ENCODE measurements at places on chromosomes 5 and 9. TPM values are rescaled to one million over a fixed set of nuclear protein-coding genes. Genes with fewer than 3 reads are reported as not detected.

GRCh38 chr5:6837519-6838110 is 124.4 kb downstream of the TENT4A start:
- DNase-seq, result peak; percentile 57

ACER2 gene
- 11.6 TPM for total RNA-seq

DNA sequence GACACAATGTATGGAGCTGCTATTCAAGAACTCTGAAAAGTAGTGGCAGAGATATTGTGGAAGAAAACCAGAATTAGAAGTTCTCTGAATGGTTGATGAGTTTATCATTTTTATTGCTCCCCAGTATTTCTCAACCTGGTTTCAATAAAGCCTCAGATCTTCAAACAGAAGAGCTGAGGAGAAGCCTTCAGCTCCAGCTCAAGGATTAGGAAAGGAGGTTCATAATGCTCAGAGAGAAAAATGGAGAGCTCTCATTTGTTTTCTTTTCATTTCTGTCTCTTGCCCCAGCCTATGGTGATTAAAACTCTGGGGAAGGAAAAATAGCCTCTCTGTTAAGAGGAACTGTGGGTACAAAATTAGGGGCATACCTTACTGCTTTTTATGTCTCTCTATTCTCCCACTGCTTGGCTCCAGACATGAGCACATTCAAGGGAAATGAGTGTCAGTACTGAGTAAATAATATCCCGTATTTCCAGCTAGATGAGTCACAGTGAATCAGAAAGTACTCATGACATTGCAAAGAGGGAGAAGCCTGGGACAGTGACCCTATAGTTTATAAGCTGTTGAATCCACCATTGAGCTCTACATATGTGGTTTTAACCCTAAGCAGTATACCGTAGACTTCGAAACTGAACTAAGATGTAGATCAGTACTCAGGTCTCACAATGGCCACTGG is 138.1 kb downstream of the EMB start:
- DNase-seq, result no peak

DNA sequence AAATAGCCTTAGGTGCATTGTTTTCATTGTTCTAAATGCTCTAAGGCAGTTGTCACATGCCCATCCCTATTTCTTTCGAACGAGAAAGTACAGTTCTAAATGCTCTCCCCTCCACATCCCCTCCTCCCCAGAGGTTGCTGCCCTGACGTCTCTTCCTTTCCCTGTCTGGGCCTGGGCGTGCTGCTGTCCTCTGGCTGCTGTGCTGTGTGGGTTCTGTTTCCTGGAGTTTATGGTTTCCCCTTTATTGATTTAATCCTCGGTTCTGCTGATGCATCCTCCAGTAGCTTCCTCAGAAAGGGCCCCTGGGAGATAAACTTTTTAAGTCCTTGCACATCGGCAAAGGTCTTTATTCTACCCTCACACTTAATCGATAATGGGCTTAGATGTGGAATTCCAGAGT is 48.8 kb downstream of the MVB12B start:
- peak; percentile 38 for DNase-seq

- DNase-seq, result peak; percentile 12
These were observed at the start of gene CD14 for GRCh38 chr5:140633021-140633471. CD14 (minus strand) TSS chr5:140633175; CDS start chr5:140633071, 104 bp downstream.

DNA sequence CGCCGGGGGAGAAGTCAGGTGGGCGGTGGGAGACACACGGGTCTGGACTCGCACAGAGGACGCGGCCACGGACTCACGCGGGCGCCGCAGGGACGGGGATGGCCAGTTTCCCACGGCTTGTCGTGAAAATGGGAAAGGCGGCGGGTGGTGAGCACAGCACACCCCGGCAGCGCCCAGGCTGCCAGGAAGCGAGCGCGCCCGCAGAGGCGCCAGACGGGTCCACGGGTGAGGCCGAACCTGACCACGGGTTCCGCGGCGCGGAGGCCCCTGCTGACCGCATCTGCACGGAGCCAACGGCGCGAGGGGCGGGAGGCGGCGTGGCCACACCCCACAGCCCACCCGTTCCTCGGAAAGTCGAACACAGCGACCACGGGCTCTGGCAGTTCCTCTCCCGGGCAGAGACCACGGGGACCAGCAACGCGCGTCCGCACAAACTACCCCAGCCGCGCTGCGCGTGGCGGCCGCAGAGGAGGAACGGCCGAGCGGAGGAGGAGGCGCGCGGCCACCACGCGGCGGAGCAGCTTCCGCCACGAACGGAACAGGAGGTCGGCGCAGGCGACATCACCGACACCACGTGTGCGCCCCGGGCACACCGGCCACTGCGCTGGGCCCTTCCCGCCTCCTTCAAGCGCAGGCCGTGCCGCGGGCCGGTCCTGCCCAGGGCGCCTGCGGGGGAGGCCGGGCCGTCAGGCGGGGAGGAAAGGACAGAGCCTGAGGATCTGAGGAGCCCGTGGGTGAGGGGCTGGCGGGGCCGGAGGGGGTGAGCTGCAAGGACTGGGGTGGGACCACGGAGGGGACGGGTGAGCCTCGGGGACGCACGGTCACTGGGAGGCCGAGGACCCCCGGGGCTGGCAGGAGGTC is 5.6 kb downstream of the EXD3 start:
- peak; percentile 35 for DNase-seq

GRCh38 chr9:115183436-115183835 is 65.5 kb upstream of the TNC start:
- DNase-seq, result no peak

DNA sequence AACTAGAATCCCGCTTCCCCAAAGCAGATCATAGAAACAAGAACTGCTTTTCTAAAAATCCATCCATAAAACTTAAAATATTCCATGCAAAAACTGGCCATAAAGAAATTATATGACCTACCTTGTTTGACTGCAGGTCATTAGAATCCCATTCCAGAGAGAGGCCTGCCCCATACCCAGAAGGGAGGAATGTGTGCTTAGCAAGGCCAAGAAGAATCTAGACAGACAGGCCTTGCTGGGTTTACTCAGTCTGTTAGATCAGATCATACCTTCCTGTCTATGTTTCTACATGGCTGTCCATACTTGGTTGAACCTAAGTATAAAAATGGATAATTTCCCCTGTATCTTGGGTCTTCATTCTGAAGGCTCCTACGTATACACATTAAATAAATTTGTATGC is 358.8 kb upstream of the TRPC7 start:
- no peak for DNase-seq

GRCh38 chr9:88418715-88419540 is 30.7 kb downstream of the SPIN1 start:
- no peak for DNase-seq

- no peak for DNase-seq
These were observed 18.8 kb upstream of the TNFAIP8 start for GRCh38 chr5:119336845-119337580.

- no peak for DNase-seq
These were observed 21.2 kb downstream of the ABLIM3 start for GRCh38 chr5:149162401-149163084.

DNA sequence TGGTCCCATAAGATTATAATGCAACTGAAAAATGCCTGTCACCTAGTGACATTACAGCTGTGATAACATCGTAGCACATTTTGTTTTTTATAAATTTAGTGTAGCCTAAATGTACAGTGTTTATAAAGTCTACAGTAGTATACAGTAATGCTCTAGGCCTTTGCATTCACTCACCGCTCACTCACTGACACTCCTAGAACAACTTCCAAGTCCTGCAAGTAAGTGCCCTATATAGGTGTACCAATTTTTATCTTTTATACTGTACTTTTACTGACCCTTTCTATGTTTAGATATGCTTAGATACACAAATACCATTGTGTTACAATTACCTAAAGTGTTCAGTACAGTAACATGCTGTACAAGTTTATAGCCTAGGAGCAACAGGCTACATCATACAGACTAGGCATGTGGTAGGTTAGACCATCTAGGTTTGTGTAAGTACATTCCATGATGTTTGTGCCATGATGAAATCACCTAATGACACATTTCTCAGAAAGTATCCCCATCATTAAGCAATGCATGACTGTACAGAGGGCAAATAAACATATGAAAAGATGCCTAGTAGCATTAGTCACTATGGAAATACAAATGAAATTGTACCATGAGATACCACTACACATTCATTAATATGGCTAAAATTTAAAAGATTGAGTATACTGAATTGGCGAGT is 127.6 kb downstream of the TRPM6 start:
- DNase-seq, result no peak

DNA sequence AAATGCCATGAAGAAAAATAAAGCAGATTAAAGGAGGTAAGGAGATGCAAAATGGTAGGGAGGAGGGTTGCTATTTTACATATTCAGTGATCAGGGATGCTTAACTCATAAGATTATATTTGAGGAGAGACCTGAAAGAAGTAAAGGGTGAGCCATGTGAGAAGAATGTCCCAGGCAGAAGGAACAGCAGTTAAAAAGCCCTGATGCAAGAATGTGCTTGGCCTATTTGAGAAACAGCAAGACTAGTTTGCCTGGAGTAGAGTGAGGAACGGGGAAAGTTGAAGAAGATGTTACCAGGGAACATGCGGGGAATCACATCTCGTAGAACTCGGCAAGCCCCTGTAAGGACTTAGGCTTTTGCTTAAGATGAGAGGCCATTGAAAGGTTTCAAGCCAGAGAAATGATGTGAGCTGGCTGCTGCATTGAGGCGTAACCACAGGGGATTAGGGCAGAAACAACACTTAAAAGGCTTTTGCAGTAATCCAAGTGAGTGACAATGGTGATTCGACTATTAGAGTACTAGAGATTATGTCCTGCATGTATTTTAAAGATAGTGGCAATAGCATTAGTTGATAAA is 198.7 kb downstream of the VPS13A start:
- DNase-seq, result peak; percentile 21
